CD4-positive, alpha-beta T cell treated with Interleukin-6 for 4 hours (primary cell): ENCODE measurements at places on chromosomes 3 and 15.

- DNase-seq, result no peak
These were observed 12.3 kb upstream of the CD200 start for GRCh38 chr3:112320691-112321090.

DNA sequence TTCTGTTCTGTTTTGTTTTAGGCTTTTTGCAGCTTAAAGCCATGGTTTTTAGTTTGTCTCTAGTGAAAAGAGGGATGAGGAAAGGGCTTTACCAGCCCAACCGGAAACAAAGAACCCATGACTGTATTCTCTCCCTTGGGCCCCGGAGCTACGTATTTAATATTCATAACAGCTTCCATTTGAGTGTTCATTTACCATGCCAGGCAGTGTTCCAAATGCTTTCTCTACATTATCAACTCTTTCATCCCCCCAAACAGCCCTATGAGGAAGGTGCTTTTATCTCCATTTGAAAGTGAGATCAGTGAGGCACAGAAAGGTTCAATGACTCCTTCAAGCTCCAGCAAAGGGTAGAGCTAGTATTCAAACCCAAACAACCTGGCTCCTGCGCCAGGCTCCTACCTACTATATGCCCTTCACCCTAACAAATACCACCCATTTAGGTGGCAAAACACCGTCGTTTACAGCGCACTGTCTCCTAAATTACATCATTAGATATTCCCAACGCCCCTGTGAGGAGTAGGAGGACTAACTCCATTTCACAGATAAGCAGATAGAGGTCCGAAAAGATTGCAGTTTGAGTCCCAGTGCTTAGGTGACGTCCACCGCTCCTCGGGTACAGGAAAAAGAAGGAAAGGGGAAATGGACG, 27.9 kb downstream of the GTPBP8 start:
- DNase-seq, result peak; percentile 29

- no peak for DNase-seq
These were observed 44.5 kb upstream of the MCTP2 start for GRCh38 chr15:94186770-94187331.

- peak; percentile 14 for DNase-seq
These were observed 33.9 kb downstream of the PIK3CA start for GRCh38 chr3:179181993-179182551.

GRCh38 chr3:21462141-21462540, 288.9 kb downstream of the ZNF385D start:
- no peak for DNase-seq

GRCh38 chr3:11120091-11120805, 34.0 kb upstream of the HRH1 start:
- DNase-seq, result no peak

- no peak for DNase-seq
These were observed 4.6 kb upstream of the ABCC5 start for GRCh38 chr3:184022323-184022722.

GRCh38 chr15:70650567-70651302, 112.6 kb downstream of the UACA start:
- no peak for DNase-seq

DNA sequence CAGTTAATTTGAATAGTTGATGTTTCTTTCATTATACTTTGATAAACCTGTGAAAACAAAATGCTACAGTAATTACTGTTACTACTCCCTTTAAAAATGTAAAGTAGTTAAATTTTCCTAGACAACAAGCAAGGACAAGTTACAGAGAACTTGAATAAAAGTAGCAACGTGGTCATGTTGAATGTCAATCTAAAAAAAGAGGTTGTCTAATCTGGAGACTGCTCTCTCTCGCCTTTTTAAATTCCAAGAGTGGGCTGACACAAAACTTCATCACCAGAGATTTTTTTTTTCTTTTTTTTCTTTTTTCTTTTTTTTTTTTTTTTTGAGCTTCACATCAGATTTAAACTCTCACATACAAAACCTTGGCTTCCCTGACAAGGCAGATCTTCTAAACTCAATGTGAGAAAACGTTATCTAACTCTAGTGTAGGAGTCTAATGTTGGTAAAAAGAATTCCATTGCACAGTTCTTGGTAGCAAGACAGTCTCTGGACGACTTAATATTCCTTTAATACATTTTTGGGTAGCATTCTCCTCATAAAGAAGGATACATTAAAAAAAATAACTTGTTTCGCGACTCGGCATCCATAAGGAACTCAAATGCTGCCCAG, 4.1 kb downstream of the FOXP1 start:
- DNase-seq, result no peak

DNA sequence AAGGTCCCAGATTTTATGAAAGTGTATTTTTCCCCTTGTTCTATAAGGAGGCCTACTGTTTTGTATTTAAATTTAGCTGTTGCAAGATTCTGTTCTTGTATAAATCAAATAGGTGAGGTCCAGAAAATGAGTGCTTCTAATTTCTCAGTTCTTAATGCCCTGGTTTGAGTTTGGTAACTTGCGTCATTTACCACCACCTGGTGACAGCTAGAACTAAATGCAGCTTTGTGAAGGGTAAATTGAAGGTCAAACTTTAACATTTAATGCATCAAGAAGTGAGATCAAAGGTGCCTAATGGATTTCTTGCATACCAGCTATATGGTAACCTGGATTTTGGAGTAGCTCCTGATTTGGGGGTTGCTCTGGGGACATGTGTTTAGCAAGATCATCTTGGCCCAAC, 50.7 kb upstream of the POLR2M start:
- no peak for DNase-seq

DNA sequence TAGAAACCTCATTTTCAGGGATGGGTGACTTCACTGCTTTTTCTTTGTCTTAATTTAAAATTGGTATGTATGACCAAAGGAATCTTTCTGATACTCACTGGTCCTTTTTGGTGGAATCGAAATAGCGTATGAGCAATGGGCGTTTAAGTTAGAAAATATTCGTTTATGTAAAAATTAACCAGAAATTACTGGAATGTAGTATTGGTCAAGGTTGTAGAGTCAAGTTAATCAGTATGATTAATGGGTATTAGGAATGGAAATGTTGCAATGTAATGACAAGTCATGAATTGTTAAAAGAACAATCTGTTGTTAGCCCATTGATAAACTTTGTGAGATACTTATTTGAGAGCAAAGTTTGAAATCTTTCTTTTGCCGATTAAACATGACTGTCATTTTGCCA, 36.9 kb downstream of the AKAP13 start:
- no peak for DNase-seq

GRCh38 chr15:31150732-31151231, 49.3 kb upstream of the TRPM1 start:
- DNase-seq, result no peak

- no peak for DNase-seq
These were observed 419.3 kb downstream of the TUSC7 start for GRCh38 chr3:117128872-117129271.

DNA sequence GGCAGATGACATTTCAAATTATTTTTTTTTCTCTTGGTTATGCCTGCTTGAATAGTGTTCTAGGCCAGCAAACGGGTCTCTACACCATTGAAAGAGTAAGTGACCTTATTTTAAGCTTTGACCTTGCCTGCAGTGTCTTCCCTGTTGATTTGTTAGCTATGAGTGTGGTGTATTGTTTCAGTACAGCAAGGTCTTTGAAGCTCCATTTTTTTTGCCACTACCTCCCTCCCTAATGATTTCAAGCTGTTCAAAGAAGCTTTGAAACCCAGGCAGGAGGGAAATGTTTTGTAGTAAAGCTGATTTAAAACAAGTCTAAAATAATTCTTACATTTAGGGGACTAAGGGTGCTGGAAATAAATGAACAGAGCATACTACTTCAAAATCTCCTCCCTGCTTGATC, 1249.8 kb downstream of the ROBO1 start:
- no peak for DNase-seq

- DNase-seq, result no peak
These were observed 56.4 kb downstream of the RPL39L start for GRCh38 chr3:187082758-187083375.

GRCh38 chr3:66507423-66508260, 6.8 kb upstream of the LRIG1 start:
- DNase-seq, result no peak

DNA sequence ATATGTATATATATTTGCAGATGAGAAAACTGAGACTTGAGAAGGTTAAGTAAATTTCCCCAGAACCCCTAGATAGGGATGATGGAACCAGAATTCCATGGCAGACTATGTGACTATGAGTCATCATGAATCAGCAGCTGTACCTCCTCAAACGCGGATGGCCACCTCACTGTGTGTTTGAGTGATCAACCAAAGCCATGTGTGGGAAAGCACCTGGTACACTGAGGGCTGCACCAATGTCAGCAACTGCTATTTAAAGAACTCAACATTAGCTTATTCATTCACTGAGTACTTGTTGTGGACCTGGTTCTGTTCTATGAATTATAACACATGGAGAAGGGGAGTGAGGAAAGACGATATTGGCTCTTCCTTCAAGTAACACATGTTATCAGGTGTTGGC, 377.0 kb downstream of the GAP43 start:
- DNase-seq, result no peak

- DNase-seq, result no peak
These were observed 16.9 kb downstream of the DNASE1L3 start for GRCh38 chr3:58193682-58194407.

DNA sequence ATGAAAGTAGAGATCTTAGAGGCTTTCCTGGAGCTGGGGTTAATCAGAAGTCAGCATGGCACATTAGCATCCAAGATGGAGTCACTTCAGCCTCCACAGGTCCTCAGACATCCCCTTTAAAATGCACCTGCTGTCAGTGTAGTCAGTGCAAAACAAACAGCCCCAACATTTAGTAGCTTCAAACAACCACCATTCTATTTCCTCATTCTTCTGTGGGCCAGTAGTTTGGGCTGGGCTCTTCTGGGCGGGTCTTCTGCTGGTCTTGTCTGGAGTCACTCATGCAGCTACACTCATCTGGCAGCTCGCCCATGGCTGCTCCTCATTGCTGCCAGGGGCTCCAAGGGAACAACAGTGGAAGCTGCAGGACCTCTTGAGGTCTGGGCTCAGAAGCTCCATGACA, 99.9 kb downstream of the TLE3 start:
- no peak for DNase-seq

DNA sequence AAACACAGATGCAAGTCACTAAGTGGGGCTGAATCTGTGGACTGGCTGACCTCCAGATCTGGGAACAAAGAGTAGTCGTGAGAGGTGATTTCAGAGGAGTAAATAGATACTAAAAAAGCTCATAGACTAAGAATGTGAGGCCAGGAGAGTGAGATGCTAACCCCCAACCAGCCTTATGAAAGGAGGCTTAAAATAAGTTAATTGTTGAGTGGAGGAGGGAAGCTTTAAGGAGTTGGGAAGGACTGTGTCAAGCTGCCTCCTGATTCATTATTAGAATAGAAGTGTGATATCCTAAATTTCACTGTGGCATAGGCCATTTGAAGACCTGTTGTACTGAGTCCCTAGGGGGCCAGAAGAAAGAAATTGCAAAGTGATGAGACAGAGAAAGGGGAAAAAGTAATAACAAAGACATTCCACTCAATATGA, 107.6 kb downstream of the RBPMS2 start:
- DNase-seq, result no peak

- DNase-seq, result peak; percentile 27
These were observed 61.3 kb downstream of the VGLL4 start for GRCh38 chr3:11582191-11582968.

DNA sequence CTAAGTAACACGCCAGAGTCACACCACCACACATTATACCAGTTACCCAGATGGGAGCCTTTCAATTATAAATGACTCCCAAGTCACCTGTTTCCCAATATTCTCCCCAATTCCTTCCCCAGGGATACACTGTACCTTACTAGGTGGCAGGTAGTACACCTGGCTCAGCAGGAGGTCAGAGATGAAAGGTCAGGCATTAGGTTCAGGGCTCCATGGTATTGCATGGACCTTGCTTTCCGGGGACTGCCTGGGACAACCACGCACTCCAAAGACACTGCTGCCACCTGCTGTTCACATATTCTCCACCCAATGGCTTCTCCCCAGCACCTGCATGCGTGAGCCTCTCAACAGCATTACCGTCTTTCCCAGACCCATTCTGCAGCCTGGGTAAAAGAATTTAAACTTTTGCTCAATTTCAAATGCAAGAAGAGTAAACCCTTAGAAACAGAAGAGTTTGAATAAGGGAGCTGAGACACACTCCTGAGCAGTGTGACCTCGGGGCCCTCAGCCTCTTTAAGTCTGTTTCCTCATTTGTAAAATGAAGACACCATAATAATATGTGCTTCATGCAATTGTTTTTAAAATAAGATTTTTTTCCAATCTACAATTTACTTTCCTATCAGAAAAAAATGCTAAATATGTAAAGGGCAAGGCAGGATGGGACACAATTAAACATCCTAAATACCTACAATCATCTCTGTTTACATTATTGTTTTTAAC, 28.0 kb upstream of the LACTB start:
- DNase-seq, result peak; percentile 80

- no peak for DNase-seq
These were observed 29.1 kb upstream of the P4HTM start for GRCh38 chr3:48960841-48961413.

DNA sequence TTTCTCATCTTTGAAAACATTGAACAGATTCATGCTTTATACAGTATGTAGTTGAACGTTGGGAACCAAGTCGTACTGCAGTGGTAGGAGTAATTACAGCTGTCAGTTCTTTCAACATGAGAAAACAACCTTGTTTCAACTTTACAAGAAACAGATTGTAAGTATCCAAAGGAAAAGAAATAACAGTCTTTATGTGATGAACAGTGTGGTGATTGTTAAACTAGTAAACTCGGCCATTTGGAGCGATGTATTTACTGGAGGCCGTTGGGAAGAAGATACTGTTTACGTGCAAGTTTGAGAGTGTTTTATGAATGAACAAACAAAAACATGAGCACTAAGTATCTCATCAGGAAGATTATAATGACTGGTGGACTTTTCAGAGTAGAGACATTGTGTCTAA, 48.4 kb downstream of the EPHA3 start:
- DNase-seq, result no peak

GRCh38 chr15:48603922-48604321, 41.6 kb downstream of the FBN1 start:
- no peak for DNase-seq

GRCh38 chr3:38648659-38649499, 608 bp downstream of the SCN5A start:
- peak; percentile 11 for DNase-seq
